ENCODE measurements at places on chromosomes 4 and X. TPM values are rescaled to one million over a fixed set of nuclear protein-coding genes. Genes with fewer than 3 reads are reported as not detected.

GRCh38 chr4:74665346-74665745 is 129.0 kb downstream of the BTC start:
- no peak for DNase-seq

GRCh38 chrX:24485323-24485722 is 20.2 kb downstream of the PDK3 start:
- no peak for DNase-seq

DNA sequence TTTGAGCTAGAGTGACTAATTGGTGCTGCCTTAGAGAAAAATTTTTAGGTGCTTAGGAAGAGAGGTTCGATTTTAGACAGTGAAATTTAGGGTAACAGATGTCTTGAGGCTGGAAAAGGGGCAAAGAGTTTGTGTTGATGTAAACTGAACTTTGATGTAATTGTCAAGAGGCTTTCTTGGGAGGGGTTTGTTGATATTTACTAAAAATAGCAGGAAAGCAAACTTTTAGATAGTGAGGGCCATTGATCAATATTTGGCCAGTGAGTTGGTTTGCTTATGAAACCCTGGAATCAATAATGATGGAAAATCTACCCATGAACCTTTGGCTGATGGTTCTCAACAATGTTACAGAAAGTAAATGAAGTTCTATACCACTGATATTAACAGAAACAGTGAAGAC is 537.5 kb downstream of the KCNIP4 start:
- no peak for DNase-seq

ITM2A gene
- 14.7 TPM for total RNA-seq

DNA sequence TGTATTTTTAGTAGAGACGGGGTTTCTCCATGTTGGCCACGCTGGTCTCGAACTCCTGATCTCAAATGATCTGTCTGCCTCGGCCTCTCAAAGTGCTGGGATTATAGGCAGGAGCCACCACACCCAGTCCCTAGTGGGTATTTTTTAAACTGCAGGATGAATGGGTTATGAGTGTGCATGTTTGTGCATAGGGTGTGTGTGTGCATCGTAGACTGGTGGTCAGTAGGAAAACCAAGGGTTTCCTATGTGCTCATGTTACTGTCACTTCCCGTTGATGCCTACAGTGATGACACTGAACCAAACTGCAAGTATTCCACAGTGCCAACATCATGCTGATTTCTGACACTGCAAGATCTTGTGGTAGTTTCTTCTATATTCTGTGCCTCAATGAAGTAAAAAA is 41.1 kb downstream of the DDIT4L start:
- DNase-seq = no peak

GRCh38 chrX:22467571-22467970 is 194.9 kb downstream of the CBLL2 start:
- no peak for DNase-seq

GRCh38 chr4:124839786-124840390 is 127.4 kb upstream of the ANKRD50 start:
- DNase-seq = no peak
